ENCODE measurements at places on chromosomes 2 and 18. TPM values are rescaled to one million over a fixed set of nuclear protein-coding genes. Genes with fewer than 3 reads are reported as not detected.

DNA sequence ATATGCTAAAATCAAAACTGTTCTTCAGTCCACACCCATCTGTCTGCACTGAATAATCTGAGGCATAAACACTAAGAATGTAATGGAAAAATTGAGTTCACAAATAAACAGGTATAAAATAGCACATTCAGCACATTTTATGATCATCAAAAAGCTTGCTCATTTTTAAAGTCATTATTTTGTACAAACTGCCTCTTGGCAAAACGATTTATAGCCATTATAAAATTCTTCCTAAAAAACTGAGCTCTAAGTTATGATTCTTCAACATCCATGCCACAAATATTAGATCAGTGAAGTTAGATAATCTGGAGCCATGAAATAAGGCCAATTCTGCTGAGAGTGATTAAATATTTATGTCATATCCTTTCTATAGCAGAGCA, 233.5 kb downstream of the DYM start:
- DNase-seq, result no peak

DNA sequence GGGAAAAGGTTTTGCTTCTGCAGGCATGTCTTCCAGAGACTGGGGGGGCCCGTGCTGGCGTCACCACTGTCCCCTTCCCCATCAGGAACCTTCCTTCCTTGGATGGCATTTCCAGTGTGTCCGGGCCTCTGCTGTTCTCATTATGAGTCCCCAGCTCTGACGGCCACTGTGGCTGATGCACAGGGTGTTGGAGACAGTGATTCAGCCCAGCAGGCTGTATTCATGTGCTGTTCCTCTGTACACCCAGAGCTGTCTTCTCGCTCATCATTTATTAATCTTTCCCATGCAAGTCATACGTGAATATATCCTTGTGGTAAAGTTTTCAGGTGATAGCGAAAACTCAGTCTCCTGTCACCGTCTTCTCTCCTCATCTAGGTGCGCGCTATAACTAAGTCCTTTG, 57.7 kb downstream of the ASAP2 start:
- DNase-seq, result peak; percentile 24

GRCh38 chr2:126866451-126866850, 32.2 kb upstream of the TEX51 start:
- DNase-seq, result no peak

CXCR1 gene
- not detected for total RNA-seq

DNA sequence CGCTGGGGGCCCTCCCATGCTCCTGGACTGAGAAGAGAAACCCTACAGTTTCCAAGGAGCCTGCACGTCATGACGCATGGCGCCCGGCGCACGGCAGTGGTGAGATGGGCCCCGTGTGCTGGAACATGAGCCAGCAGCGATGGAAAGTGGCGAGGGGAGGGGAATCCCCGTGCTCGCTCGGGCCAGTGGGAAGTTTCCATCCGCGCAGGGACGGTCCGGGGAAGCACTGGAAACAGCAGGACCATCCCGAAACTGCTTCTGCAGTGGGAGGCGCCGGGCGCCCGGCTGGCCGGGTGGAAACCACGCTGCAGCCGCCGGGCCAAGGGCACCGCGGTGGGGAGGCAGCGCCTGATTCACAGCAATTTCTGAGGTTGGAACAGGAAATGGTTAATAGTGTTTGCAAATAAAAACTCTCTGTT, 4.9 kb upstream of the PDCD1 start:
- DNase-seq, result no peak

Data from endothelial cell of umbilical vein (primary cell).